Left lobe of liver (tissue), 2 donors: ENCODE measurements at places on chromosomes 16 and 17.

DNA sequence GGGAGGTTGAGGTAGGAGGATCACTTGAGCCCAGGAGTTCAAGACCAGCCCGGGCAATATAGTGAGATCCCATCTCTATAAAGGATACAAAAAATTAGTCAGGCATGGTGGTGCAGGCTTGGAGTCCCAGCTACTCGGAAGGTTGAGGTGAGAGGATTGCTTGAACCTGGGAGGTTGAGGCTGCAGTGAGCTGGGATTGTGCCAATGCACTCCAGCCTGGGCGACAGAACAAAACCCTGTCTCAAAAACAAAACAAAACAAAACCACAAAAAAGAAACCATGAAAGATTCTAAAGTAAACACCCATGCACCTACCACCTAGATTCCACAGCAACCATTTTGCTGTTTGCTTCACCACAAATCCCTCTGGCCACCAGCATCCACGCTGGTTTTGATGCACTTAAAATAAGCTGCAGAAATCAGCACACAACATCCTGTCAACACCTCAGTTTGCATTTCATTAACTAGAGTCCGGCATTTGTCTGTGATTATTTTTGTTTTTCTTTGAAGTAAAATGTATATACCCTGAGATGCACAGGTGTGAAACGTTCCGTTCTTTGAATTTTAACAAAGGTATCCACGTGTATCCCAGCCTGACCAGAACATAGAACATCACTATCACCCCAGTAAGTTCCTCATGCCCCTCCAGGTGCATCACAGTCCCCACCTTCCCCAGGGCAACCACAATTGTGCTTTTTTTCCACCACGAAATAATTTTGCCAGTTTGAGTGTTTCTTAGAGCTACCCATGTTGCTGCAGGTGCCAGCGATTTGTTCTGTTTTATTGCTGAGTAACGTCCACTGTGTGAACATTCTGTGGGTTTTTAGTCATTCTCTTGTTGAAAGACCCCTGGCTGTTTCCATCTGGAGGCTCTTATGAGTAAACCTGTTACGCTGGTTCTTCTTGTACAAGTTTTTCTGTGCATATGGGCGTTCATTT, 191.5 kb downstream of the SEC14L1 start:
- DNase-seq: peak; percentile 36

- DNase-seq: peak; percentile 75
Measured at GRCh38 chr16:1773703-1774447, 941 bp upstream of the MRPS34 start.

DNA sequence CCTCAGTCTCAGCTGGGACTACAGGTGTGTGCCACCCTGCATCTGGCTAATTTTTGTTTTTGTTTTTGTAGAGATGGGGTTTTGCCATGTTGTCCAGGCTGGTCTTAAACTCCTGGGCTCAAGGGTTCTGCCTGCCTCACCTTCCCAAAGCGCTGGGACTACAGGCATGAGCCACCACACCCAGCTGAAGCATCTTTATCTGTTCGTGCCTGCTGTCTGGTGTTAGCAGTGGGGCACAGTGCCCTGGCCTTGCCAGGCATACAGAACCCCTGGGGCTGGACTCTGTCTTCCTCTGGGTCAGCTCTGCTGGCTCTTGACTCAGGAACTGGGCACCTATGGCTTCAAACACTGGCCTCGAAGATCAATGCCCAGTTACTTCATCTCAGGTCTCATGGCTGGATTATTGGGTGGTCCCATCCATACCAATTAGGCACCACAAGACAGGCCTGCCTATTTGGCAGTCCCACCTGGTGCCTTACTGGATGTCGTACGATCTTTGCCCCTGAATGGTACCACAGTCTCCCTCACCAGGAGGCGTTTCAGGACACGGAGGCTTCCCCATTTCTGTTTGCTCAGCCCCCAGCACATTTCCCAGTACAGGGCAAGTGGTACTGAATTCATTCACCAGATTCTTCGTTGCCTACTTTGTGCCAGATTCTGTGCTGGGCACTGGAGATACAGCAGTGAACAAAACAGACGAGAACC, 99.3 kb downstream of the RAB11FIP4 start:
- DNase-seq: no peak

GRCh38 chr17:55681342-55681700, 41.3 kb downstream of the TMEM100 start:
- no peak for DNase-seq

- DNase-seq: peak; percentile 56
Measured at GRCh38 chr17:41579484-41580243, 7.0 kb downstream of the KRT14 start.

- peak; percentile 53 for DNase-seq
Measured at GRCh38 chr16:22008215-22009059, 526 bp downstream of the MOSMO start.

- DNase-seq: no peak
Measured at GRCh38 chr16:56421313-56421712, 4.0 kb downstream of the AMFR start.
